ENCODE measurements at places on chromosomes 3 and 15.
A peak's percentile ranks its signal among the peaks of the same experiment; 100 is the strongest.

- DNase-seq, result peak; percentile 73
Observed at GRCh38 chr3:132606085-132606484, 9.0 kb downstream of the ACKR4 start.

- no peak for DNase-seq
Observed at GRCh38 chr3:101677436-101678286, 729 bp upstream of the ZBTB11 start.

GRCh38 chr3:182182531-182182968 lies 470.8 kb downstream of the SOX2 start:
- DNase-seq, result no peak

DNA sequence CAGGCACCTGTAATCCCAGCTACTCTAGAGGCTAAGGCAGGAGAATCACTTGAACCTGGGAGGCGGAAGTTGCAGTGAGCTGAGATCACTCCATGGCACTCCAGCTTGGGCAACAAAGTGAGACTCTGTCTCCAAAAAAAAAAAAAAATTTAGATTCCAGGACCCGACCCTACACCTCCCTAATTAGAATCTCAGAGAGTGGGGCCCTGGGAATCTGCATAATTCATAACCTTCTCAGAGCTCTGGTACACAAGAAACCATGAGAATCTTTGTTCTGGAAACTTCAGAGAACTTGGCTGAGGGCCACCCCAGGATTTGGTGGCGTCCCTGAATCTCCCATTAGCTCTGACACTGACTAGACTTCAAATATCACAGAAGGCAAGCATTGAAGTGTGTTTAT lies 31.5 kb downstream of the B3GNT5 start:
- DNase-seq, result no peak

DNA sequence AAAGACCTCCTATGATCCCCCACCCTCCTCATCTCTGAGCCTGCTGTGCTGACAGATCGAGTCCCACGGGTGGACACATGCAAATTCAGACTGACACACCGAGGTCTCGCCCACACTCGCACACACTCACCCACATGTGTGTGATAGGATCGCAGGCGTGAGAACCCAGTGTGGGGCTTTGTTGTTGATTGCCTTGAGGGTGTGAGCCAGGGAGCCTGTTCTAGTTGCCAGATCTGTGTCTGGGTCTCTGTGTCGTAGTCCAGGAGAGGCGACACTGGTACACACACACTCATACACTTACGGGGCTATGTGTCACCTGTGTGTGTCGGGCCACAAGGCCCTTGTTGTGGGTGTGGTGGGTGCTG lies 2.0 kb downstream of the EPHB3 start:
- DNase-seq, result no peak

DNA sequence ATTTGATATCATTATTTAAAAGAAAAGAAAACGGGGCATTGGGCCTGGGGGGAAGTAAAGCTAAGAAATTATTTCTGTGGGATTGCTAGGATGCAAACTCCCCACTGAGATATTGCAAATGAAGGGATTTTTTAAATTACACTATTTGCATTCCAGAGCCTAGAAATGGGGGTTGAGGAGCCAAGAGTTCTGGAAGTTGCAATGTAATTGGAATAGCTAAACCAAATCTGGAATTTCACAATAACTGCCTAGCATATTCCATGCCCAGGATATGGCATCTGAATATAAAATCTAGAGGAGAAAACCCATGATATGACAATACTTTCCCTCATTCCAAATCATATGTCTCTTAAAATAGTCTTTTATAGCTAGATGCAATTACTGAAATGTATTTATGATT lies 93.0 kb downstream of the CADM2 start:
- no peak for DNase-seq

GRCh38 chr15:99264125-99264524 lies 12.8 kb downstream of the LRRC28 start:
- DNase-seq, result no peak

DNA sequence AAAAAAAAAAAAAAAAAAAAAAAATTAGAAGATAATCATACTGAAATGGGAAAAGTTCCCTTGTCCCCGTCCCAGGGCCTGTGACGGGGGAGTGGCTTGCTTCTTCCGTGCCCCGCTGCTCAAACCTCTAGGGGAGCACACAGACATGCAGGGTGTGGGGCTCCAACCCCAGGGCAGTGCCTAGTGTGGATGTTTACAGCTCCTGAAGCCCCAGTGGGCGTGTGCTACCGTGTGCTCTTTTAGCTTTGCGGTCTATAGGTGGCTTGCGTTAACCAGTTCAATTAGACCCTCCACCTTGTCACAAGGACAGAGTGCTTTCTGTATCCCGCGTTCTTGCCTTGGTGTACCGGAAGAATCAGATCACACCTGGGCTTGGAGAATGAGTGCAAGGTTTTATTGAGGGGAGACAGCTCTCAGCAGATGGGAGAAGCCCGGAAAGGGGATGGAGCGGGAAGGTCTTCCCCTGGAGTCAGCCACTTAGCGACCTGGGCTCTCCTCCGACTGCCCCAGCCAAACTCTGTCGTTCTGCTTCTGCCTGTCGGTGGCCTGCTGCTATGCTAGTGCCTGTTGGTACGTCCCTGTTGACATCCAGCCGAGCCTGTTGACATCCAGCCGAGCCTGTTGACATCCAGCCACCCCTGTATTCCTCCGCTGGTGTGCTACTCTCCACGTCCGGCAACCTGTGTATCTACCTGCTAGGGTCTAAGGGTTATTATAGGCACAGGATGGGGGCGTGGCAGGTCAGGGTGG lies 569.8 kb downstream of the VGLL3 start:
- no peak for DNase-seq

Data from EL (cell line).